Right cardiac atrium (tissue), 5 donors: ENCODE measurements at places on chromosomes 6 and 20.

- DNase-seq, result no peak
These were observed 160.0 kb upstream of the PLN start for GRCh38 chr6:118387921-118388701.

DNA sequence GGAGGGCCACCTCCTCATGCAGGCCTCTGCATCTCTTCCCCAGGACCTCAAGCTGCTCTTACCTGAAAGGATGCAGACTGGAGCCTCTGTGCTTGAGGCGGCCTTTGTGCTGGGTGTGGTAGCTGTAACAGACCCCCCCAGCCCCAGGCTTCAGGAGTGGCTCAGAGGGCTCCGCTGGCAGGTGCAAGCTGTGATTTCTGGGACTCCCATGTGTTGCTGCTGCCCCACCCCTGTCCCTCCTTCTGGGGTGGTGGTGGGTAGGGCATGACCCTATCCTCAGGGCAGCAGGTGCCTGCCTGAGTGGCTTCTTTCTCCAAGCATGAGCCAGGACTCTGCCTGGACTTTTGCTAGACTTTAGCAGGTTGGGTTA is 121.2 kb downstream of the SULF2 start:
- DNase-seq, result no peak

DNA sequence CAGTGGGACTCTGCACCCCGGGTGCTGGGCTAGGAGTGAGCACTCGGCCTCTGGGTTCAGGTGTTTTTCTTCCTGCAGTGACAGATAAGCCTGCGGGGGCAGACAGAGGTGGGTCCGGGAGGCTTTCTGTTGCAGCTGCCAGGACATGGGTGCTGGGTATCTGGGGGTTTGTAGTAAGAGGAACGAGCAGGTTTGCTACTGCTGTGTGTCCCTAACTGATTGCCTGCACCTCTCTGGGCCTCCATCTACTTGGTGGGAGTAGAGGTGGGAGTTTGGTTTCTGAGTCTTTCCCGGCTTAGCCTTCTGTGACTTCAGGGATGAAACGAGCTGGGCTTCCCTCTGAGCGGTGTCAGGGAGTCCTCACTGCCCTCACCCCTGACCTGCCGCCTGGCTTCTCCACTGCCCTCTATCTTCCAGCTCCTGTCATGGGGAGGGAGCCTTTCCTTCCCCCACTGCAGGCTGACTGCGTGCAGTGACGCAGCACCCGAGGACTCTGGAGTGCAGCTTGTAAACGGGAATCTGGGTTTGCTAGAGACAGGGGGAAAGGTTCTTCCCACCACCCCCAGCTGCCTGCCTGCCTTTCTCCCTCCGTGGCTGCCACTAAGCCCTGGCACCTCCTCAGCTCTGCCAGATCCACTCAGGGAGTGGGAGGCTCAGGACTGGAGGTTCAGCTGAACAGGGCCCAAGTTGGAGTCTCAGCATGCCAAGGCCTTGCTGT is 6.7 kb downstream of the DLGAP4 start:
- DNase-seq, result no peak

- no peak for DNase-seq
These were observed 13.9 kb downstream of the PTK7 start for GRCh38 chr6:43089874-43090558.

GRCh38 chr6:151374036-151374683 is 17.2 kb downstream of the ZBTB2 start:
- no peak for DNase-seq

DNA sequence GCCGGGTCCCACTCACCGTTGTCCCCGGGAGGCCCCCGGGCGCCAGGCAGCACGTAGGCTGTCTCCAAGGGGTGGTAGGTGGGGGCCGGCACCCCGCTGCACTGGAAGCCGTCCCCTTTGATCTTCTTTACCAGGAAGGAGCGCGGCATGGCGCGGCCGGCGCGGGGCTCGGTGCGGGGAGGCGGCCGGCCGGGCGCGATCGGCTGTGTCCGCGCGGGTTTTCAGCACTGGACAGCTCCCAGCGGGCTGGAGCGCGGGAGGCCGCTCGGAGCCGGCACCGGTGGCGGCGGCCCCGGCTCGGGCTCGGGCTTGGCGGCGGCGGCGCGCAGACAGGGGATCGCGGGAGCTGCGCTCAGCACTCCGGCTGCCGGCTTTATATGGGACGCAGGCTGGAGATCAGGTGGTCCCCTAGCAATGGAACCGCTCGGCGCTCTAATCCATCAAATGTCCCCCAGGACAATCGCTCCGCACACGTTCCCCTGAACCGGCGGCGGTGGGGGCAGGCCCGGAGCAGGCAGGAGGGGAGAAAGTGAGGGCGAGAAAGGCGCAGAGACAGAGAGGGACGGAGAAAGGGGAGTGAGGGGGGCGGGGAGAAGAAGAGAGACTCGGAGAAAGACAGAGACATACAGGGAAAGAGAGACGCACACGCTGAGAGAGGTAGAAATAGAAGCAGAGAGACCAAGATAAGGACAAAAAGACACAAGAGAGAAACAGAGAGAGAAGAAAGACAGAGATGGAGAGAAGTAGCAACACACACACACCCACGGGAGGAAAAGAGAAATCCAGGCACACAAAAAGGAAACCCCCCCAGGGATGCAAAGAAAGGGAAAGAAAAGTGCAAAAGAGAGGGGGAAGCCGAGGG is at the start of gene SCRT2:
Gene SCRT2, minus strand, starts transcription at position 350 of the 862 bp plus-strand sequence. Its CDS starts 201 bp downstream, at position 149.
- DNase-seq, result peak; percentile 84

DNA sequence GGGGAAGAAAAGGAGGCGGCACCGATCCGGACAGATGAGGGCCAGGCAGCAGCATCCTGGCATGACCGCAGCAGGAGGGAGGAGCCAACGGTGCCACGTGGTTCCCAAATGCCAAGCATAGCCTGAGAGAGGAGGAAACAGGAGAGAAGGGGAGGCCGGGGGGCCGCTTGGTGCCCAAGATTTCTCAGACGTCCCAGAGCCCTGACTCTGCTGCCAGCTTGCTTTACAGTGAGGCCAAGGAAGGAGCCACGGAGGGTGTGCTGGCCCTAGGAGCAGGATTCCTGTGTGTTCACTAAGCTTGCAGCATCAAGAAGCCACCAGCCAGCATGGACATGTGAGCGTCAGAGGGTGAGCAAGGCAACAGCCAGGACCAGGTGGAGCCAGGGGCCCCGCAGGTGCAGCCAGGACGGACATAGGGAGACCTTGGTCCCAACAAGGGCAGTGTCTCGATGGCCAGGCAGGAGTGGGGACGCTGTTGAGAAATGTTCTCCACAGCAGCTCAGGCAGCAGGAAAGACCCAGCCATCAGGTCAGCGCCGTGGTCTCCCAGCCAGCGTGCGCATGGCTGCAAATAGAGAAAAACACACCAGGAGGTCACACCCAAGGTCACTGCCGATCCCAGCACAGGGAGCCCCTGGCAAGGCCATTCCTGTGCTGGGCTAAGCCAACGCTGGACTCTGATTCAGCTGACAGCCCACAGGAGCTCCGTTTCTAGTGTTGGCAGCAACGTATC is 143.7 kb downstream of the DLL1 start:
- peak; percentile 48 for DNase-seq

GRCh38 chr20:17761604-17762003 is 61.8 kb downstream of the BANF2 start:
- DNase-seq, result no peak

- DNase-seq, result peak; percentile 90
These were observed 65.8 kb upstream of the ARMC2 start for GRCh38 chr6:108782179-108783041.

- no peak for DNase-seq
These were observed 333.0 kb downstream of the RFPL4B start for GRCh38 chr6:112680091-112680490.

DNA sequence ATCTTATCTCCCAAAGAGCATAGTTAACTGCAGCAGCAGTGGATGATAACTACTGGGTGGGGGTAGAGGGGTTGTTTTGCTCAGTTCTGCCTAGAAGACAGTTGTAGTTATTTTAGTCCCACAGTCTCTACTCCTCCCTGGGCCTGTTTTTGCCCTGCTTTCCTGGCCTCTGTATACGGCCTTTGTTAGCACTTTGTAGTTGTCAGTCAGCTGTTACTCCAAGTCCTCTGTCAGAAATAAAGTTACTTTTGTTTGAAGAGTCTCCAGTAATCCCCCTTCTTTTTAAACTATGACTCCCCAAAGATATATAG is 113.9 kb downstream of the SLC16A10 start:
- DNase-seq, result no peak

DNA sequence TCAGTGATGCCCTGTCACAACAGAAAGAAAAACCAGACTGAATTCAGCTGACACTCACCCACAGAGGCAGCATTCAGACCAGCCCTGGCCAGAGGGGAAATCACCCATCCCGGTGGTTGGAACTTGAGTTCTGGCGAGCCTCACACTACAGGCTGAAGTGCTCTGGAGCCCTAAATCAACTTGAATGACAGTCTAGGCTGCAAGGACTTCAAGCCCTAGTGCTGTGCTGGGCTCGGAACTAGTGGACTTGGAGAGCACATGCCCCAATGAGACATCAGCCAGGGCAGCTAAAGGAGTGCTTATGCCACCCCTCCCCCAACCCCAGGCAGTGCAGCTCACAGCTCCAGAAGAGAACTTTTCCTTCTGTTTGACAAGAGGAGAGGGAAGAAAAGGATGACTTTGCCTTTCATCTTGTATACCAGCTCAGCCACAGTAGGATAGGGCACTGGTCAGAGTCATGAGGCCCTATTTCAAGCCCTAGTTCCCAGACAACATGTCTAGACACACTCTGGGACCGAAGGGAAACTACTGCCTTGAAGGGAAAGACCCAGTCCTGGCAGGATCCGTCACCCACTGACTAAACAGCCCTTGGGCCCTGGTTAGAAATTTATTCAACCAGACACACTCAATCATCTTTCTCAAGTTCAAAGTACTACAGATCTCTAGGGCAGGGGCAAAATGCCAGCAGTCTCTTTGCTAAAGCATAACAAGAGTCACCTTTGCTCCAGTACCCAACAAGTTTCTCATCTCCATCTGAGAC is 43.2 kb upstream of the PNRC1 start:
- DNase-seq, result no peak

DNA sequence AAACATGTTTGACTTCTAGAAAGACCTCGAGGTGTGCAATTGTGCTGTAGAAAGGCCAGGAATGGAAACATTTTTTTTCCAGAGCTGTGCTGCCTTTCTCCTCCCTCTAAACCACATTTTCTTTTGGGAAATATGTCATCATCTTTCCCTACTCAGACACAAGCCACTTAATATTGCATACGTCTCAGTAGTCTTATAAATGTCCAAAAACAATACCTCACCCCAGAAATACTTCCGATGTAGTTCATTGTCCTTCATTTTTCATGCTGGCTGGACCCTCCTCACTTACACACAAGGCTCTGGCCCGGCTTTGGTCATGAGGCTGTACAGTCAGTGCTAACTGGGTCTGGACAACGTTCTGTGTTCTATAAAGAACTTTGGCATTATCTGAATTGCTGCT is 126.4 kb downstream of the SCML4 start:
- DNase-seq, result no peak

DNA sequence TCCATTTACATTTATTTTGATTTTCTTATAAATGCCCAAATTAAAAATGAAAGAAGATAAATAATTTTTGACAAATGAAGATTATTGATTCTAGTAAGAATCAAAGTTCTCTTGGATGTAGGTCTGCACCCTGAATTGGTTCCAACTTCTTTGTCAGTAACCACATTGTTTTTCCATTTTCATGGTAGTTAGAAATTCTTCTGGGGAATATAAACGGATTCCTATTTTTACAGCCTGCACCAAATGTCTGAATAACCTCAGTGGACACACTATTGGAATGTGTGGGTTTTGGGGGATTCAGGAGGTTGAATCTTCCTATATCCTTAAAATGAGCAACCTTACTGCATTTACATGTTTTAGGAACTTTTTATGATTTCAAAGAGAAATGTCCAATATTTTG is 1085.3 kb upstream of the MAP3K7 start:
- DNase-seq, result no peak

- no peak for DNase-seq
These were observed 150.3 kb downstream of the TMEM242 start for GRCh38 chr6:157172830-157173536.

- DNase-seq, result no peak
These were observed 278.2 kb upstream of the SUPT3H start for GRCh38 chr6:45655745-45656476.

DNA sequence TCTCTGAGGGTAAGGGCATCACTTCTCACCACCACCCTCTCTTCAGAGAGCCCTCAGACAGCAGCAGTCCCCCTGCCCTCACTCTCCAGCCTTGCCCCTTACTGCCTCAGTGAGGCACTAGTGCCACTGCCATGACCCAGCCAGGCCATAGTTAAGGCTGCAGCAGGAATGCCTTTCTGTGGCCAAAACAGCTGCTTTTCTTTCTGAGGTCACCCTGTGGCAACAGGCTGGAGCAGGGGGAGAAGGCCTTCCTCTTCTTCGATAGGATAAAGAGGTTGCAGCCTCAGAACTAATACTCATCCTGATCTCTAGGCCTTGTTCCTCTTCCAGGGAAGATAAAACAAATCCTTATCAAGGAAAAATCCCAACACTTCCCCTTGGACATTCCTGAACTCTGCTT is 56.8 kb upstream of the ECI2 start:
- DNase-seq, result no peak

DNA sequence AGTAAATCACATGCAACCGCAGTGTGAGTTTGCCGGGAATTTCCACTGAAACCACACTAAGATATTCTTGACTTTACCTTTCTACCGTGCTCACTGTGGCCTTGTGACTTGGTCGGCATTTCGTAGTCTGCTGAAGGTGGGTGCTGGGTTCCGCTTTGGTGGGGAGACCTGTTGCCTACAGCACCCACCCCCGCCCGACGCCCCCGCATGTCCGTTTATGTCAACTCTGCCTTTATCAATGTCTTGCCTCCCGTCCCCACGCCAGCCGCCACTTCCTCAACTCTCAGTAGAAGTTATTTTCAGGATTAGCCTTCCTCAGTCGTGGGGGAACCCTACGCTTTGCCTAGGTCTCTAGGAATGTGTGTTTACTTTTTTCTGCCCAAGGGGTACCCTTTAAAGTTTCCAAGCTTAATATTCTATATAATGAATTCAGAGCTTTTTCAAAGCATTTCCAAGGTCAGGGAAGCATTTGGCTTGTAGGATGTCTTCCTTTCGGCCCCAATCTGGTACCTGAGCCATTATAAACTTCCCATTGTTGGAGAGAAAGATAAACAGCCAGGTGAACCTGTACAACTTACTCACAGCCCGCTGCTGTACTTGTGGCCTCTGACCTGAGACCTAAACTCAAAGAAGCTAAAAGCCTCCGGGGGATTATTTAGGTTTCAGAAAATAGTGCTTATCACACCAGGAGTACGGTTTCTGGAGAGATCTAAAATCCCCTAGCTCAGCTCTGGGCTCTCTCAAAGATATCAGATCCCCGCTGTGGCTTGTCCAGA is 54.2 kb downstream of the TBC1D7 start:
- DNase-seq, result no peak

GRCh38 chr20:48523191-48523995 is 304.4 kb downstream of the PREX1 start:
- no peak for DNase-seq

- DNase-seq, result no peak
These were observed 13.0 kb downstream of the TXNDC5 start for GRCh38 chr6:7897461-7898192.

GRCh38 chr20:10591946-10592521 is 81.8 kb downstream of the JAG1 start:
- no peak for DNase-seq
